Putamen (tissue), 1 donor: ENCODE measurements at places on chromosomes 7 and 10.

GRCh38 chr7:68247571-68247970 is 1250.9 kb downstream of the TYW1 start:
- DNase-seq = no peak

DNA sequence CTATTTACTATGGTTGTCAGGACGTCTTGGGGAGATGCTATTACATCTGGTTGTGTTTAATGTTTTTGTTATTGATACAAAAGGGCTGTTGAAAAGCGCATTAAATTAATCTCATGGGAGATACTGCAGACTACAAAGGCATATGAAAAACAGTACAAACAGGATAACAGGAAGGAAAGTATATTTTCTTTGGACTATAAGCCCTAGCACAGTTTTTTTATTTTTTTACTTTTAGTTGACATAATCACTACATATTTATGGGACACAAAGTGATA is 341.3 kb downstream of the ARL4A start:
- DNase-seq = no peak

GRCh38 chr10:77455561-77455960 is 182.0 kb downstream of the KCNMA1 start:
- DNase-seq = no peak

DNA sequence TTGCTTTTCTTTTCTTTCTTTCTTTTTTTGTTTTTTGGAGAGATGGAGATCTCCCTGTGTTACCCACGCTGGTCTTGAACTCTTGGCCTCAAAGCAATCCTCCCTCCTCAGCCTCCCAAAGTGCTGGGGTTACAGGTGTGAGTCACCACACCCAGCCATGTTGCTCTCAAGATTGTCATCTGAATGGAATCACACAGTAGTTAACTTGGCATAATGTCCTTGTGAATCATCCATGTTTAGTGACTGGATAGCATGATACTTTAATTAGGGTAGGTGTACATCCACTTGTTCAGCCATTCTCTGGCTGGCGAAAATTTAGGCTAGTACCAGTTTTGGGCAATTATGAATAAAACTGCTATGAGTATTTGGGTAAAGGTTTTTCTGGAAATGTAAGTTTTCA is 15.4 kb upstream of the GRB10 start:
- no peak for DNase-seq

DNA sequence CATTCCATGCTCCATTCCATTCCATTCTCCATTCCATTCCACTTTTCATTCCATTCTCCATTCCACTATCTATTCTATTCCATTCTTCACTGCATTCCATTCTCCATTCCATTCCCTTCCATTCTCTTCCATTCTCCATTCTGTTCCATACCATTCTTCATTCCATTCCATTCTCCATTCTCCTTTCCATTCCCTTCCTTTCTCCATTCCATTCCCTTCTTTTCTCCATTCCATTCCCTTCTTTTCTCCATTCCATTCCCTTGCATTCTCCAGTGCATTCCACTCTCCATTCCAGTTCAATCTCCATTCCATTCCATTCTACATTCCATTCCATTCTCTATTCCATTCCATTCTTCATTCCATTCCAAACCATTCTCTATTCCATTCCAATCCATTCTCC is 80.3 kb downstream of the NSUN6 start:
- no peak for DNase-seq

DNA sequence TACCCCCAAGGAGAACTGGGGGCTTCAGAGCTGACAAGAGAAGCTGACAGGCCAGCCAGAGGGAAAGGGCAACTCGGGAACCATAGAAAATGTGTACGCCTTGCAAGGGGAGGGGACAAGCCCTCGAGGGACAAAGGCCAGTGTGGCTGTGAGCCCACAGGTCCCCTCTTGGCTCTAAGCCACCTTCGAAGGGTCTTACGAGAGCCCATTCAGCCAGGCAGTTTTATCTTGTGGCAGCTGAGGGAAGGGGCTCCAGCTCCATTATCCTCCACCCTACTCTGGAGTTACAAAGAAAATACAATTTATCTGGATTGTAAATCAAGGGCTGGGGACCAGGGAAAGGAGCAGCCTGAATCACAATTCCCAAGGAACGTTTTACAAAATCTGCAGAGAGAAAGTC is 159.5 kb upstream of the ZMIZ1 start:
- DNase-seq = no peak

GRCh38 chr10:110837418-110838171 is 34.1 kb upstream of the PDCD4 start:
- no peak for DNase-seq

DNA sequence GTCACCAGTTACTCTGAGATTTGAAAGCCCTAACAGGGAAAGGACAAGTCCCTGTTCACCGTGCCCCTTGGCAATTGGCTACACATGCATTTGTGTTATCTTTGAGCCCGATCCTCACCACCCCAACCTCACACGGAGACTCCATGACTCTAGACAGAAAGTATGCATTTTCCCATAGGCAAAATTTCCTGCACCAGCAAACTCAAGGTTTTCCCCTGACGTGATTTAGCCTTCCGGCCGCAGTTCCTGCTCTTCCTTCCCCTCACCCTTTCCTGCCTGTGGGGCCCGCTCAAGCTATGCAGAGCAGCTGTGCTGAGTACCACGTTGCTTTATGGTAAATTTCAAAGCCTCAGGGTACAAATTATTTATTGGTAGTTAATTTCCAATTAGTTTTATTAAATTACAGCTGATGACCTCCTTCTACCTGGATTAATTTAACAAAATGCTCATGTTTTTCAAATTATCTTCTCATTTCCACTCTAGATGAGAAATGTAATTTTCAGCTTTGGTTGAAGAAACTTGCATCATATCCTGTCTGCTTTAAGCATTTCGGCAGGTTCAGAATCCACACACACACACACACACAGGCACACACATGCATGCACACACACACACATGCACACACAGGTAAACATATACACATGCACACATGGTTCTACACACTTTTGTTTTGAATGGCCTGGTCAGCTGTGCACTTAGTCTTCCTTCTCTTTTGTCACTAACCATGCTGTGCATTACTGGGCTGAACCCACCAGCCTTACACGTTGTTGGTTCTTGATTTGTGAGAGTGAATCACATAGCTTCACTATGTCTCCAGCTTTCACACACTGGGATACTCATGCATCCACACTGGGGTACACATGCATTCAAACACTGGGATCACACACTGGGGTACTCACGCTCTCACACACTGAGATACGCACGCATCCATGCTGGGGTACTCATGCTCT is 283.1 kb upstream of the PITRM1 start:
- no peak for DNase-seq
